G401 (cell line): ENCODE measurements at places on chromosomes 2 and 18. TPM values are rescaled to one million over a fixed set of nuclear protein-coding genes. Genes with fewer than 3 reads are reported as not detected.
A peak's percentile ranks its signal among the peaks of the same experiment; 100 is the strongest.

Gene RNF152
- 0.07 TPM in 1 of 2 replicates, not detected in the other for total RNA-seq

Gene KCNG2
- 3.8 and 8.6 TPM in 2 replicates for total RNA-seq

DNA sequence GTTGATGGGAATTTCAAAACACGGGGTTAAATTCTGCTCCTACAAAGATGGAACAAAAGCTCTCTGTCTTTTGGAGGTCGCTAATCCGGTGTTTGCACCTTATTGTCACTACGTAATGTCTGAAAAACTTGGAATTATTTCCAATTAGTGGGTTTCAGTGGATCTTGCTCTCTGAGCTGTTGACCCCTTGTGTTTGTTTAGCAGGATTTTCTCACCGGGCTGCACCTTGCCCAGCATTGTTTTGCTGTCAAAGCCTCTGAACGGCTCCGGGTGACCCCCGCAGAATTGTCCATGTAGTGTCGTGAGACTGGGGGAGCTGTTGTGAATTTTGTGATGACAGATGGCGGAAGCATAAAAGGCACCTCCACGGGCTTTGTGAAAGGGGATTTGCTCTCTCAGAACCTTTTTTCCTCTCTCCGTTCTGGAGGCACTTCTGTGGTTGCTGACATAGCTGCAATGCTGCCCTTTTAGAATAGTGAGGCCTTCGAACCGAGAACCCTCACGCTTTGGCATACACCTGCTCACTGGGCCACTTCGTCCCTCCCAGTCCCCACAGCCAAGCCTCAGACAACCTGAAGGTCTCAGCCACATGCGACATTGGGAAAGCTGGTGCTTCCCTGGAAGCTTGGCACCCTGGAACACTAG lies 129.4 kb downstream of the ACOXL start:
- DNase-seq, result no peak

GRCh38 chr2:130916438-130916705 lies 79.7 kb downstream of the ARHGEF4 start:
- no peak for DNase-seq

Gene DCDC2C
- total RNA-seq, result not detected in 2 replicates

Gene TUBB8B
- 5.3 and 9.8 TPM in 2 replicates for total RNA-seq

Gene CNDP1
- total RNA-seq, result not detected in 2 replicates

- DNase-seq, result no peak
Observed at GRCh38 chr2:60577682-60578283, 24.3 kb upstream of the BCL11A start.

Gene SERPINB12
- total RNA-seq, result not detected in 2 replicates

DNA sequence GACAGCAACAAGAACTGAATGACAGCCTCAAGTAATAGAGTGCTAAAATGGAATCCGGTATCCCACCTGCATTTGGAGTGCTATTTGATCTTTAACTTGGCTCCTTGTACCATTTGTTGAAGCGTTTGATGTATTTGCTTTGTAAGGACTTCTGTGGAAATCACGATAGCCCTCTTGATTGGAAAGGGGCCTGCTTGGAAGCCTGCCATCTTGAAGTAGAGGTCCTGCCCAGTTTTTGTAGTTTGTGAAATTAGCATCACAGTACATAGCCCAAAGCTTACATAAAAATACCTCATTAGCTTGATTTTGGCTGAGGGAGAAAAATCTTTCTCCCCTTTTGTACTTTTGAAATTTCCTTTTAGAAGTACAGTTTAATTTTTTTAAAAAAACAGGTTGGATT lies 2.7 kb downstream of the CDCA7 start:
- DNase-seq, result no peak

- DNase-seq, result no peak
Observed at GRCh38 chr2:57693965-57694364, 352.6 kb upstream of the VRK2 start.

DNA sequence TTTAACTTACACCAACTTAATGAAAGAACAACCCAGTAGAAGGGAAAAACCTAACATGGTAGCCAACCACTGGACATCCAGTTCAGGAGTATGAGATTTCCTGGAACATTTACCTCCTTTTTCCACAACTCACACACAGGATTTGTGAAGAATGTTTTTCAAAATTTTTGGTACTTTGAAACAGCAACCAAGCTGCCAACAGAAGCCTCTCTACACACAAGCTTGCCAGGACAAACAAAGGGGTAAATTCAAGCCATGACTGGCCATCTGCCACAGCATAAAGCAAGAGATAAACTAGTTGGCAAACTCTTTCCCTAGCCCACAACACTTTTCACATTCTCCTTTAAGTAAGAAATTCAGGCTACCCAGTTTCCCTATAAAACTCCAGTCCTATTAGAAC lies 21.4 kb downstream of the MGAT4A start:
- peak; percentile 57 for DNase-seq

Gene TMEM37
- total RNA-seq, result 0.37 and 3.1 TPM in 2 replicates

Gene SP5
- total RNA-seq, result not detected in 2 replicates

- peak; percentile 6 for DNase-seq
Observed at GRCh38 chr2:43707255-43708015, 31.2 kb upstream of the C1GALT1C1L start.

DNA sequence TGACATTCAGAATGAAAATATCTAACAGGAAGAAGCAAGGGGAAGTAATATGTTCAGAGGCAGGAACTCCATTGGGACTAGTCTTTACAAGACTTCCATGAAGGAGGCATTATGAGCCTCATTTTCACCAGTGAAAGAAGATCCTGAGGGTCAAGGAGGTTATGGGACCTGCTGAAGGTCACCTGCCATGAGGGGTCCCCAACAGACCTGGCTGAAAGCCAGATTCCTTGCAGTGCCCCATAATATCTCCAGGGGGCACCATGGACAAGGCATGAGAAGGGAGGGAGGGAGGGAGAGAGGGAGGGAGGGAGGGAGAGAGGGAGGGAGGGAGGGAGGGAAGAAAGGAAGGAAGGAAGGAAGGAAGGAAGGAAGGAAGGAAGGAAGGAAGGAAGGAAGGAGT lies 27.9 kb downstream of the XDH start:
- DNase-seq, result no peak

DNA sequence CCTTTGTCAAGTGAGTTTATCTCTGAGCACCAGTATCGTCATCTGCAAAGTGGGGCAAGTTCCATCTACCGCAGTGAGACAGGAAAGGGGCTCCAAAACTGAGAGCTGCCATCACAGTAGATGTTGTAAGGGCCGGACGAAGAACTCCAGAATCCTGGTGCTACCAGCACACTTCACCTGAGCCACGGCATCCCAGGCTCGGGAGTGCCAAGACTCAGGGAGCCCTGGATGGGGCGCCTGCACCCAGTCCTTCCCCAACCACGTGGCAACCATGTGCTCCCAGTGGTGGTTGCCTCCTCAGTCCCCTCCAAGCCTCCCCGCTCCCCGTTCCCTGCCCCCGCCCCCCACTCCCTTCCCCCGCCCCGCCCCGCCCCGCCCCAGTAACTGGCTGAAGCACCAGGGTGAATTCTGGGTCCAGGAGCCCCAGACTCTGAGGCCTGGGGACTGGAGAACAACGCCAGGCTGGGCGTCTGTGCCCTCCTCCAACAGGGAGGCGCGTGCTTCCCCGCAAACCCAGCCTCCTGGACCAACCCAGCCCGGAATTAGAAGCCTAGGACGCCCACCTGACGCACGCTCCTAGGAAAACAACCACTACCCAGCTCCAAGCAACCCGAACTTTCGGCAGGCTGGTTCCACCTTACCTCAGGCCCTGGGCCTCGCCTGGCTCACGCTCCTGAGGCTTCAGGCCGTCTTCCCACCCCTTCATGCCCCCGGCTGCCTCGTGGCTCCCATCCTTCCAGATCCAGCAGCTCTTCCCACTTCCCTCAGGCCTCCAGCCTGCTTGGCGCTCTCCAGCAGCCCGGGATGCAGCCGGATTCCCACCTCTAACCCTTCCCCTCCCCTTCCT lies 67.6 kb downstream of the LAMA3 start:
- DNase-seq, result no peak

GRCh38 chr2:116585669-116586327 lies 1228.7 kb upstream of the DDX18 start:
- DNase-seq, result no peak

GRCh38 chr2:104385743-104386142 lies 468.2 kb upstream of the POU3F3 start:
- DNase-seq, result no peak

Gene SMYD1
- total RNA-seq, result not detected in 2 replicates

DNA sequence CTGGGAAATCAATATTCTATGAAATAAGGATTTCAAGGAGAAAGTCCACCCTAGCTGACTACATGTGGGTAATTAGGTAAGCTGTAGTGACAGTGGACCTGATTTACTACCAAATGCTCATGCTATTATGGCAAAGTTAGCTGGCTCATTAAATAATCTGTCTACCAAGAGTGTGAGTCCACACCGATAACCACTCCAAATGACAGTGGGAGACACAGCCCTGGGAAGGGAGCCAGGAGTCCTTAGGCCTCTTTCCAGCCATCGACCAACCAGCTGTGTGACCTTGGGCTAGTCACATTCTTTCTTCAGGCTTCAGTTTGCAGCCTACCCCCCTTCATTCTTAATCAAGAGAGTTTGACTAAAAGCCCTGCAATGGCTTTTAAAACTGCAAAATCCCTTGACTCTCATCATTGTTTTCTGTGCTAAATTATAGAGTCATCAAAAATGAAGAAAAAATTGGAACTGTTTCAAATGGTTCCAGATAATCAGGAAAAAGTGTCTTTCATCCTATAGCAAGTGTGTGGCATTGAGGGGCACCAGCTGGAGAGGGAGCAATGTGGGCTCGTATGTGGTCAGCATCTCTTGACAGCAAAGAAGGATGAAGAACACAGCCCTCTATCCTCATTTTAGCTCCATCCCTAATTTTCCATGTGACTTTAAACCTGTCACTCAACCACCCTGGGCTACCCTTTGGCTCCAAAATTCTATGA lies 45.6 kb upstream of the SLC14A2 start:
- DNase-seq, result no peak

DNA sequence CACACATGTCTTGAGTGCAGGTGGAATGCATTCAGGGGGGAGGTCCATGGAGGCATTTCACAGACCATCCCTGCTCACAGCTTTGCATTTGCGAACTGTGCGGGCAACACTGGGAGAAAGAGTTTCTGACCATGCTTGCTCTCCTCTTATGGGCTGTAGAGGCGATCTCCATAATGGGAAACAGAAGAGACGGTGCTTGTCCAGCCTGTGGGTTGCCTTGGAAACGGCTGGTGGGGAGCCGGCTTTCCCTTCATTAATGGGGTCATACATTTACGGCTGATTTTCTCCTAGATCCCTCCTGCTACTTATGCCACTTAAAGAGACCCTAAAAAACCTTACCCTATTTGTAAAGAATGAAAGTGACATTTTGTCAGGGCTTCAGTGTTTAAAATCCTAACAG lies 147.4 kb downstream of the SOX11 start:
- DNase-seq, result no peak

Gene TMEM178A
- total RNA-seq, result 98.4 and 118 TPM in 2 replicates

Gene PDE1A
- total RNA-seq, result 1.1 and 10.9 TPM in 2 replicates

- no peak for DNase-seq
Observed at GRCh38 chr2:204583773-204584172, 38.5 kb downstream of the PARD3B start.

DNA sequence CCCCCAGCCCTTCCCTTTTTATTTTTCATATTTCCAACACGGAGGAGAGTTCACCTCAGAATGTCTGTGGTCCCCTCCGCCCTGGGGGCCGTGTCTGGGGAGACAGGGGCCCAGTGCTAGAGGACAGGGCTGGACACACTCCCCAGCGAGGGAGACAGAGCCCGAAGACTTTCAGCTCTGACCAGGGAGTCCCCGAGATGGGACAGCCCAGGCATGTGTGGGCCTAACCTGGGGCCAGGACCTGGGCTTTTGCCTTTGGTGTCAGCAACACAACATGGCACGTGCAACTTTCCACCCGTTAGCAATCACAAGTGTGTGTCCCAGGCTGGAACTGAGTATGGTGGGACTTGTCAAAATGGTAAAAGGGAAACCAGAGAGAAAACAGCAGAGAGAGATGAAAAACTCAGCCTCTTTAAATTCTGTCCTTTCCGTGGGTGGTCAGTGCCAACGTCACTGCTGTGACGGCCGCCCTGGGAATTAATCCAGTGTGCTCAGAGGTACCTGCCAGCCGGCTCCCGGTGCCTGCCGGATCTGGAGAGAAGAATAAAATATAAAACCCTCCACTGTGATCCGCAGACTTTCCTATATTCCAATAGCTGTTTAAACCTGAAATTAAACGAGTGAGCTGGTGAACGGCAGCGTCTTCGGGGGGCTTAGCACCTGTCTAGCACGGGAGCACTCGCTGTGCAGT lies 245.8 kb downstream of the EIPR1 start:
- peak; percentile 11 for DNase-seq

- no peak for DNase-seq
Observed at GRCh38 chr18:71252351-71252865, 963.6 kb downstream of the SOCS6 start.

DNA sequence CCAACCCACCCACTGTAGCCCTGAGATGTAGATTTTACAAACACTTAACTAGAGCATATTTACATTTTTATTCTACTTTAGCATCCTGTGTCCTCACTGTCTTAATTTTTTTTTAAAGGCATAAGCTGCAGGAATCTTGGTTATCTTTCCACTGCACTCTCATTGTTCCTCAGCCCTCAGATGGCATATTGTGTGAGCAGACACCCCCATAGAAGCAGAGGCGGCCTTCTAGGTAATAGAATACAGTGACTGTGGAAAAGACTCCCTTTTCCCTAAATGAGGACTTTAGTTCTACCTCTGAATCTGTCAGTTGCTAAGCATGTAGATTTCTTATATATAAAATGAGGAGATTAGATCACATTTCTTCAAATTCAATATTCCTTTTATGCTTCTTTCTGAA lies 543.5 kb upstream of the SPHKAP start:
- DNase-seq, result no peak

Gene SMIM21
- 0.06 TPM in 1 of 2 replicates, not detected in the other for total RNA-seq

GRCh38 chr2:224181534-224182155 lies 142.6 kb upstream of the SERPINE2 start:
- DNase-seq, result no peak

GRCh38 chr2:219440388-219441256 lies 6.0 kb downstream of the SPEG start:
- DNase-seq, result no peak

DNA sequence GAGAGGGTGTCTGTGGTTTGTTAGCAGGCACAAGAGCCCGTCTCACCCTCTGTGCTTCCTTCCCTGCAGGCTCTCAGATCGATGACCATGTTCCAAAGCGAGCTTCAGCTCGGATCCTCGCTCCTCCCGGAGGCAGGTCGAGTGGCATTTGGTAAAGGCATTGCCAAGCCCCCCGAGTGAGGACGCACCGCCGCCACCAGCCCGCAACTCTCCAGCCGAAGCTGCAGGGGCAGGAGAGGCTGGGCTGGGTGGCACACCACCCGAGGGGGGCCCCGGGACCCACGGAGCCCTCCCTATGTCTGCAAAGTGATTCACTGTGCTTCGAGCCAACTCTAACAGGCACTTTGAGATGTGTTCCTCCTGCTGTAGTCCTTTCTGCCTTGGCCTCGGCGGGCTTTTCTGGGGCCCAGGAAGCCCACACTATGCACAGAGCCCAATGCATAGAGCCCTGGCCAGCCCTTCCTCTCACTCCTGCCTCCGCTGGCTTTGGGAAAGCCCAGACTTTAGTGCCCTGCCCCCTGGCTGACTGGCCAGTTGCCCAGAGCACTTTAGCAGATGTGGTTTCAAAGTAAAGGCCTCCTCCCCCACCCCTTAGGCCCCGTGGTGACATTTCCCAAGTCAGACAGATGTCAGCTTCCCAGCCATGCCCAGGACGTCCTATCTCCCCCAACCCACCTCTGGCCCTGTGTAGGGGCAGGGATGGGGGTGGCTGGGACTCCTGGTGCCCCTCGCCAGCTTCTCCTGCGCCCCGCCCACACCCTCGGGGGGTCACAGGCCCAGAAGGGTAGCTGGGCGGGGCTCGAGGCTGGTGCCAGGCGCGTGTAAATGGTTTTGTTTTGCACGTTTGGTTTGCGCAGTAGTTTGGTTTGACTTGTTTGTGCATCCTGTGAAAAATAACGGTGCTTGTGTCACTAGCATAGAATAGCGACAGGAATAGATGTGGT lies 23.3 kb upstream of the MAPRE3 start:
- no peak for DNase-seq

Gene UGT1A9
- not detected in 2 replicates for total RNA-seq

- no peak for DNase-seq
Observed at GRCh38 chr2:58293056-58293455, 51.9 kb upstream of the FANCL start.
